Common myeloid progenitor, CD34-positive (primary cell): ENCODE measurements at places on chromosomes 7 and 10.

GRCh38 chr10:43353495-43354329 lies 17.7 kb upstream of the FXYD4 start:
- no peak for DNase-seq

GRCh38 chr10:124912101-124912886 lies 29.6 kb upstream of the ZRANB1 start:
- peak; percentile 7 for DNase-seq

DNA sequence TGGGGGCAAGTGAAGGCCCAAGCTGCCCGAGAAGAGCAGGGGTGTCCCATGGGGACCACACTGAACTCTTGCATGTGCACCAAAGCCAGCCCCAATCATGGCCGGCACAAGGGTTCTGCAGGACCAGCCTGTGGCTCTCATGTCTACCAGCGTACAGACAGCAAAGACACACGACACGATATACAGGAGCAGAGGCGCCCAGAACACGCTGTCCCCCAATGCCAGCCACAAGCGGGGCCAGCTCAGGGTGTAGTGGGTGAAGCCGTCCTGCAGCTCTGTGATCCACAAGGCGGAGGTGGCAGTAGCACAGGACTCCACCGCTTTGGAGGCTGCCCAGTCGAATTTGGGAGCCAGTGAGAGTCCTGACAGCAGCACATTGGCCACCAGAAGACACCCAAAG lies 108.9 kb upstream of the PDSS1 start:
- DNase-seq = no peak

- DNase-seq = peak; percentile 53
These were observed 66.4 kb downstream of the EXOC6 start for GRCh38 chr10:92914478-92915325.

DNA sequence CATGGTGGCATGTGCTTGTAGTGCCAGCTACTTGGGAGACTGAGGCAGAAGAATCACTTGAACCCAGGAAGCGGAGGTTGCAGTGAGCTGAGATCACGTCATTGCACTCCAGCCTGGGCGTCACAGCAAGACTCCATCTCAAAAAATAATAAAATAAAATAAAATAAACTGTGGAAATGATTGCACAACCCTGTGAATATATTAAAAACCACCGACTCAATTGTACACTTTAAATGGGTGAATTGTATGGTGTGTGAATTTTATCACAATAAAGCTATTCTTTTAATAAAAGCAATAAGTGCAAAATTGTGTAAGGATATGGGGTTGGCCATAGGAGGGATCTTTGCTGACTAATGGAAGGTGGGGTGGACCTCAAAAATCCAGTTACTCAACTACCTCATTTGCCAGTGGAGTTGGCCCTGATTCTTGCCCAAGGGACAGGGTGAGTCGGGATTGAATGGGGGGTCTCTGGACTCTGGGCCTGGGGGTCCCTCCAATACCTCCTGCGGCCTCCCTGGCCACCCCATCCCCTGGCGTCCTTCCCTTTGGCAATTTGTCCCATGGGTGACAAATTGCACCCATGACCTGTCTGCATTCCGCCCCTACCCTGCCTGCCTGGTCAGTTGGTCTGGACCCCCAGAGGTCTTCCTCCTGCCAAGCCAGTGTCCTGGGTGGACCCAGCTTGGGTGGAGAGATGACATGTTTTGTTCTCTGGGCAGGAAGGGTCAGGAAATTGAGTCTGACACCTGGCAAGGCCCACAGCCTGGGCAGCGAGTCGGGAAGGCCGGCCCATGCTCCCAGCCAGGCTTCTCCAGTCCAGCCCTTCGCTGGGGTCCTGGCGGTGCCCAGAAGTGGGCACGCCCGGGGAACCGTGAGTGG lies 61.7 kb upstream of the ELN start:
- no peak for DNase-seq

DNA sequence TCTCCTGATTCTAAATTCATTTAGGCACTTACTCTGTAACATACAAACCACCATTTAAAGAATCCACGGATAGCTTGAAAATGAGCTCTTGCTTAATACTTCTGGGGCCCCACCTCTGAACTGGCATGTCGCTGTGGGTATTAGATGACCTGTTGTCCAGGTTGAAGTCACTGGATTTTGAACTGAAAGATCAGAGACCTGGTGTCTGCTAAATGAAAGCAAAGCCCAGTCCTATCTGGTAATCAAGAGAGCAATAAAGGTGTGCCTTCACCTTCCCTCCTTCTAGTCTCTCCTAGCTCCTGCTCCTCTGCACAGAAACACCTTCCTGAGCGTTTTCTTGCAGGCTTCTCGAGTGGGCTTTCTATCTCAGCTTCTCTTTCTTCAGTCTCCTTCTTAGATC lies 4.4 kb downstream of the ENO4 start:
- no peak for DNase-seq

GRCh38 chr10:6395606-6396005 lies 184.5 kb downstream of the PRKCQ start:
- DNase-seq = no peak

- DNase-seq = no peak
These were observed 81.4 kb downstream of the VWA2 start for GRCh38 chr10:114320249-114321116.

GRCh38 chr10:132486539-132487121 lies 51.0 kb upstream of the INPP5A start:
- DNase-seq = no peak

DNA sequence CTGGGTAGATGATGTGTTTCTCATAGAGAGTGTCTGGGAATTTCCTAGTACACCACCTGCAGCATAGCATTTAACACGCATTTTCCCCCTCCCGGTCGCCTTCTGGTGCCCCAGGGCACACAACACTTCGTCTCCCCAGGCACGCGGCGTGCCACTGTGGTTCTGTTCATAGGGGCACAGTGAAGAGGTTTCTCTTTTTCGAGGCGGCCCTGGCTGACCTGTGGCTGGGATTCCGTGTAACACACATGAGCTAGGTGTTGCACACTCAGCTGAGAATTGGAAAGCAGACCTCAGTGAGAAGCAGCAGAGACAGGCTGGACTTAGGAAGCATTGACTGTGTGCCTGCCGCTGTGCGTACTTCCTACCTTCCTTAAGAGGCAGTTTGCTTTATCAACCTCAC lies 214.3 kb upstream of the SHH start:
- no peak for DNase-seq

DNA sequence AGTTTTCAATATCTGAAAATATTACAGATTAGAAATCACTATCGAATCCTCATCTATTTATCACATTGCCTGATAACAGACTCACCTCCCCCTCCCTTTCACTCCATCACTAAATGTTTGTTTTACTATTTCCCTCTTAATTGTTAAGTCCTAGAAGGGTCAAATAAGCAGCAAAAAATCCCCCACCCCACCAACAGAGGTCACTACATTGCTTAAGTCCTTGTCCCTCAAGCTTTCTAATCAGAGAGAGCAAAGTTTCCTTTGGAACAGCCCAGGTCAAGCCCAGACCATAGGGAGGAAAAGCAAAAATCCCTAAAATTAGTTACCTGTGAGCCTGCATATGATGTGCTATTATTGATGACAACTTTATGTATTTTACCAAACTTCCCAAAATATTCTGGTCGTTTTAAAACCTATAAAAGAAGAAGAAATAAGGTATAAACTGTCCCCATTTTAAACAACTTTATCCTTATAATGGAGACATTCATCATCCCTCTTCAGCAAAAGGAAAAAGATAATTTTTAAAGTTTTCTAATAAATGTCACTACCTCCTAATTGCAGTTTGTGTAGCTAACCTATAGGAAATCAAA lies 95.0 kb downstream of the CNOT4 start:
- peak; percentile 84 for DNase-seq

- no peak for DNase-seq
These were observed 98.9 kb upstream of the GLCCI1 start for GRCh38 chr7:7869651-7870050.

DNA sequence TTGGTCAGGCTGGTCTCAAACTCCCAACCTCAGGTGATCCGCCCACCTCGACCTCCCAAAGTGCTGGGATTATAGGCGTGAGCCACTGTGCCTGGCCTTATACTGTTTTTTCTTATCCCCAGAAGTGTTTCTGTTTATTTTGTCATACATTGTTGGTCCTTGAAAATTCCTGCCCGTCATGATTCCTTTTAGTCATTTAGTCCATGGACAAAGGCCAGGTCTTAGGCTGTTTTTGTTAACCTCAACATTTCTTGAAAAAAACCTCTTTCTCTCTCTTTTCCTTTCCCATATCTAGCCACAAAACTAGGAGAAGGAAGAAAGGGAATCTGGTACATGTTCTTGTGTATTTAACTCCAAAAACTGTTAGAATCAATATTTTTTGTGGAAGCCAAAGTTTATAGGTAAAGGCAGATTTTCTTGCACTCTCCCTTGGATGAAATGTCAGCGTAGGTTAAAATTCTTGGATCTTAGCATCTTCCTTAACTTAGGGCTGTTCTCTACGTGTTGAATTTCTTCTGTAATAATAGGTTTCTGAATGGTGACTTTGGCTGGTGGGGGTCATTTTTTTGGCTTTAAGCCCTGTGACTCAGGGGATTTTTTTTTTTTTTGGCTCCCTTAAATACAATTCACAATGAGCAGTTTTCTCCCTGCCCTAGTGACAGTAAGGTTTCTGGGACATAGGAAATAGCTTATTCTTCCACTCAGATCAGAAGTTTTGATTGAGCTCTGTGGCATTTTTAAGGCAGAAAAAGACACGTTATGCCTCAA lies 500.8 kb downstream of the AUTS2 start:
- no peak for DNase-seq

GRCh38 chr7:29914180-29914579 lies 75.4 kb downstream of the SCRN1 start:
- DNase-seq = no peak

- DNase-seq = no peak
These were observed at the start of gene LIPM for GRCh38 chr10:88802523-88803285. Gene LIPM (plus strand): TSS chr10:88802730. CDS start chr10:88802897, 167 bp downstream.

DNA sequence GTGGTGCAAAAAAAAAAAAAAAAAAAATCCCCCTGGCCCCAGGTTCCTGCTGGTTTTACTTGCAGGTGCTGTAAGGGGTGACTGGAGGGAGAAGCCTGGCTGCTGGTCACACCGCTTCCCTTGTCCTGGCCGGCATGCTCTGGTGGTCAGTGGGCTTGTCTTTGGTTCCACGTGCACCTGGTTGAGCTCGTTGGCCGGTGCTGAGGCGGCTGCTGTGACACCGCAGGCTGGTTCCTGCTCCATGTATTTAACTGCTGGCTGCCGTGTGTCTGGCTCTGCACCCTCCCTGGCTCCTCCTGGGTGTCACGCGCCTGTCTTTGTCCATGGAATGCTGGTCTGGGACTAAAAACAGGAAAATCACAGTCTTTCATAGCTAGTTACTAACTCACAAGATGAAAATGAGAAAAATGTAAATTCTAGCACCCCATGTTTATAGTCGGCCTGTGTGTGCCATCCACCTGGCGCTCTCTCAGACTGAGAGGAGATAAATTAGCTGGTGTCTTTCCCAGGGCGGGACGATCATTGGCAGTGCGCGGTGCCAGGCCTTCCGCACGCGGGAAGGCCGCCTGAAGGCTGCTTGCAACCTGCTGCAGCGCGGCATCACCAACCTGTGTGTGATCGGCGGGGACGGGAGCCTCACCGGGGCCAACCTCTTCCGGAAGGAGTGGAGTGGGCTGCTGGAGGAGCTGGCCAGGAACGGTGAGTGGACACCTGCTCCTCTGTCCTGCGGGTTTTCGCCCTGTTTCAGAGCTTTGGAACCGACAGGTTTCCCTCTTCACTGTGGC lies 33.7 kb downstream of the PFKP start:
- DNase-seq = no peak

GRCh38 chr7:5143106-5143505 lies 46.9 kb upstream of the WIPI2 start:
- DNase-seq = peak; percentile 11

- no peak for DNase-seq
These were observed 139.1 kb downstream of the TRIL start for GRCh38 chr7:28818996-28819395.

DNA sequence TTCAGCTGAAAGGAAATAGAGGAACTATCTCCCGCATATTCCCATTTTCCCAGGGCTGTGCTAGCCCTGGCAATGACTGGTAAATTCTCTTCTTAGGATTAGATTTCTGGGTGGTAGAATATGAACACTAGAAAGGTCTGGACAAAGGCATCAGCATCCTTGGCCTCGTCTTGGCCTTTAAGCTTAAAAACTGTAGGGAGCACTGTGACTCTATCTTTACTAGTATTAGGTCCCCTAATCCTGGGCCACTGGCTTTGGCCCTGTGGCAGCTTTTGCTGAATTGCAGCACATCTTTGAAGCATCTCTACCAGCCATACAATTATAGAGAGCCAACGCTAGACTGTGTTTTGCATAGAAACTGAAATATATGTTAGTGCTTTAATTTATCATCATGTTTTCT lies 41.5 kb upstream of the EBLN1 start:
- DNase-seq = peak; percentile 79

GRCh38 chr10:127694580-127695193 lies 42.3 kb upstream of the FOXI2 start:
- DNase-seq = peak; percentile 10

- no peak for DNase-seq
These were observed 148.3 kb upstream of the GPR26 start for GRCh38 chr10:123517901-123518300.

- no peak for DNase-seq
These were observed 41.8 kb upstream of the MKI67 start for GRCh38 chr10:128167926-128168520.
